GM23248 (cell line): ENCODE measurements at places on chromosomes 3 and 15.

DNA sequence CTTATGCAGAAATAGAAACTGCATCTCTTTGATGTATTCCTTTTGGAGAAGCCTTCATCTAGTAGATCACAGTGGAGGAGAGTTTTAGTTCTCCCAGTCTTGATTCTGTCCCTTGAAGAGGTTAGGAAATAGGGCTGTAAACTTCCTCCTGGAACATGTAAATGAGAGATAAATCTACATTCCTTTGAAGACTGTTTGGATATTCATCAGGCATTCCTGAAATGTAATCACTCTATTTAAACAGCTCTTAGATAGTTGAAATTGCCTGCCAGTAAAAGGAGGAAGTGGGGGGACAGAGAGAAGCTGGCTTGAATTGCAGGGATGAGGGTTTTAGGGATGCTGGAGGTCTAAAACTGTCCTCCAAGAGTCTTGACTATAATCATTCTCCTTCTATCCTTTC, 254.3 kb upstream of the LRRC3B start:
- H3K27me3 ChIP-seq = no peaks in the 10 kb centered on the region
- no peak overlapping the region for H3K27ac ChIP-seq
- no peaks in the 10 kb centered on the region for H3K4me1 ChIP-seq
- no peak for DNase-seq
- H3K36me3 ChIP-seq = no peaks in the 10 kb centered on the region

GRCh38 chr3:178259703-178260102, 276.5 kb upstream of the KCNMB2 start:
- H3K27ac ChIP-seq = no peak overlapping the region
- H3K27me3 ChIP-seq = no peaks in the 10 kb centered on the region
- no peak overlapping the region for H3K4me3 ChIP-seq
- no peaks in the 10 kb centered on the region; the same call in 1 of the 2 replicates for H3K4me1 ChIP-seq

- H3K27me3 ChIP-seq = peaks cover 8% of the 10 kb centered on the region; the same call in 1 of the 2 replicates
- H3K36me3 ChIP-seq = no peaks in the 10 kb centered on the region
- H3K4me3 ChIP-seq = peak overlapping the region; percentile 40
Observed at GRCh38 chr3:69649120-69650065, 89.9 kb upstream of the MITF start.

GRCh38 chr3:29514912-29515311, 234.0 kb downstream of the RBMS3 start:
- DNase-seq = no peak
- peaks cover 39% of the 10 kb centered on the region for H3K4me1 ChIP-seq
- no peaks in the 10 kb centered on the region for H3K27me3 ChIP-seq
- no peaks in the 10 kb centered on the region for H3K36me3 ChIP-seq

GRCh38 chr15:65907661-65908060, 38.4 kb downstream of the RAB11A start:
- H3K4me1 ChIP-seq = no peaks in the 10 kb centered on the region
- H3K36me3 ChIP-seq = peaks cover 3% of the 10 kb centered on the region; the same call in 1 of the 2 replicates
- no peaks in the 10 kb centered on the region for H3K27me3 ChIP-seq
- no peak overlapping the region for H3K4me3 ChIP-seq

GRCh38 chr15:67303490-67304363, 49.1 kb downstream of the IQCH start:
- no peak overlapping the region for H3K4me3 ChIP-seq
- no peaks in the 10 kb centered on the region for H3K27me3 ChIP-seq
- H3K4me1 ChIP-seq = 0 out of 2 replicates have a peak, but pooled peaks cover 4% of the 10 kb centered on the region

- no peak overlapping the region for H3K4me3 ChIP-seq
- peak; percentile 84 for DNase-seq
- H3K27ac ChIP-seq = no peak overlapping the region
- peaks cover 36% of the 10 kb centered on the region for H3K36me3 ChIP-seq
Observed at GRCh38 chr15:89888214-89888804, 5.5 kb downstream of the AP3S2 start.

DNA sequence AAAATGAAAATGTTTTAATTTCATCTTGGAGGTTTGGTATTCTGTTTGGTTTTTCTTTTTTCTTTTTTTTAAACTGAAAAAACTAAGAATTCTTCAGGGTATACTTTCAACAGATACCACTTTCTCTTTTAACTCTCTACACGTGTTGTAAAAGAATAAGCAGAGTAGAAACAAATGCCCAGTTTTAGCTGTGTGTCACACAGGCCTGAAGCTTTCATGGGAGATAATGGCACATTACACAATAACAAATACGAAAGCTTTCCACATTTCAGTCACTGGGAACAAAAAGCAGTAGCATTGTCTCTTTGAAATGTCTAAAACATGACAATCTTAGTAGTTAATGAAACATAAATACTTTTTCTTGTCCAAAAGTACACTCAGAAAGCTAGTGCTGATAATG, 818.5 kb downstream of the TBL1XR1 start:
- H3K4me1 ChIP-seq = no peaks in the 10 kb centered on the region
- no peaks in the 10 kb centered on the region for H3K27me3 ChIP-seq
- no peak overlapping the region for H3K4me3 ChIP-seq
- no peaks in the 10 kb centered on the region for H3K36me3 ChIP-seq
- DNase-seq = peak; percentile 14
- H3K27ac ChIP-seq = no peak overlapping the region

- no peaks in the 10 kb centered on the region for H3K36me3 ChIP-seq
- H3K4me1 ChIP-seq = no peaks in the 10 kb centered on the region
- DNase-seq = peak; percentile 40
- H3K27me3 ChIP-seq = peaks cover 12% of the 10 kb centered on the region
- no peak overlapping the region for H3K27ac ChIP-seq
- no peak overlapping the region for H3K4me3 ChIP-seq
Observed at GRCh38 chr15:42059661-42060476, 34.5 kb downstream of the PLA2G4D start.

DNA sequence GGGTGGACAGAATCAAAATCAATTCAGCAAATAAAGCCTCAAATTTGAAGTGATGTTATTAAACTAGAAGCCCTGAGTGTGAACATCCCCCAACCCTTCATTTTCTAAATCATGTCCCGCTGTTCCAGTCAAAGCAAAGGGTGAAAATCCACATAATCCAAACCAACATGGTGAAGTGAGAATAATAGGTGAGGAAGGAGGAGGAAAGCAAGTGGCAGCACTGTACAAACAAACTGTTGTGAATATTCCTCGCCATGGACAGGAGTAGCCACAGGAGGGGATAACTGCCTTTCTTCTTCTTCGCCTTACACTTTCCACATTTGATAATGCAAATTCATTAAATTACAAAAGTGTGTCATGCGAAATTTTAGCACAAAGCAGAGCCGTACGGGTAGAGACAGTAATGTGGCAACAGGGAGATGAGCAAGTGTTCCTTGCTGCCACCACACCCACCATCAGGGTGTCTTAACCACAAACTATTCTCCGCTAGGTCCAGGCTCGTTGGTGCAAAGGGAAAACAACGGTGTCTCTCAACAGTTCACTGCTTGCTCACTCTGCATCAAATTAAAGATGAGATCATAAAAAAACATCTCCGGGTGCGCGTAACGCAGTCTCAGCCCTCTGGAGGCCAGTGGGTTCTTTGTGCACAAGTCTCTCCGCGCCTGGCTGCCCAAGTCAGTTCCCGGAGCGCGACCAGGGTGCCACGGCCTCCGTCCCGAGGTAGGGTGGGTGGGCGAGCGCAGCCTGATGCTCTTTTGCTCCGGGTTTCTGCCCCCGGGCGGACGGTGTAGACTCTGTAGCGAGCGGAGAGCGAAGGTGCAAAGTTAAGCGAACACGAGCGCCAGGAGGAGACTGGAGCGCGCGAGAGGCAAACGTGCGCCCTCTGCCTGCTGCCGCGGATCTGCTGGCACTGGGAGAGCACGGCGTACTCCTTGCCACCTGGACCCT, 6.7 kb downstream of the EPHA3 start:
- H3K4me3 ChIP-seq = peak overlapping the region; percentile 77
- H3K36me3 ChIP-seq = no peaks in the 10 kb centered on the region

DNA sequence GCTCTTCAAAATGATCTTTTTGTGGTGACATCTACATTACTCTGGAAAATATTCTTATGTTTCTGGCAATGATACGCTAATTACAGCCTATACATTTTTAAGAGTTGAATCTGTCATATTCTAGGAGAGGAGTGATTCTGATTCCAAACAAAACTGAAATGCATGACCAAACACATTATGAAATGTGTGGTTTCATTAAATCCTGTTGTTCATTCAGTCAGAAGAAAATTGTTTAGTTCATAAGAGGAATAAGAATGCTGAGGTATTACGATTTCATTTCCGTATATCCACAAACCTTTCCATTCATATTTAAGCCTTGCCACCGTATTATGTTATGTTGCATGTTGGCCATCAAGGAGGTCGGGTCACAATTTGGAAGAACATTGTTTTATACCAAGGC, 345.1 kb downstream of the FEZF2 start:
- H3K4me1 ChIP-seq = no peaks in the 10 kb centered on the region
- H3K36me3 ChIP-seq = no peaks in the 10 kb centered on the region
- H3K27ac ChIP-seq = no peak overlapping the region
- no peaks in the 10 kb centered on the region for H3K27me3 ChIP-seq
- DNase-seq = no peak
- H3K4me3 ChIP-seq = no peak overlapping the region

- no peaks in the 10 kb centered on the region for H3K27me3 ChIP-seq
- H3K27ac ChIP-seq = peak overlapping the region; percentile 88
Observed at GRCh38 chr15:89662893-89663626, 7.8 kb upstream of the KIF7 start.

- no peaks in the 10 kb centered on the region for H3K36me3 ChIP-seq
- no peaks in the 10 kb centered on the region for H3K27me3 ChIP-seq
- peaks cover 44% of the 10 kb centered on the region for H3K4me1 ChIP-seq
- DNase-seq = peak; percentile 97
- no peak overlapping the region for H3K4me3 ChIP-seq
Observed at GRCh38 chr3:116000311-116000710, 377.0 kb downstream of the GAP43 start.

DNA sequence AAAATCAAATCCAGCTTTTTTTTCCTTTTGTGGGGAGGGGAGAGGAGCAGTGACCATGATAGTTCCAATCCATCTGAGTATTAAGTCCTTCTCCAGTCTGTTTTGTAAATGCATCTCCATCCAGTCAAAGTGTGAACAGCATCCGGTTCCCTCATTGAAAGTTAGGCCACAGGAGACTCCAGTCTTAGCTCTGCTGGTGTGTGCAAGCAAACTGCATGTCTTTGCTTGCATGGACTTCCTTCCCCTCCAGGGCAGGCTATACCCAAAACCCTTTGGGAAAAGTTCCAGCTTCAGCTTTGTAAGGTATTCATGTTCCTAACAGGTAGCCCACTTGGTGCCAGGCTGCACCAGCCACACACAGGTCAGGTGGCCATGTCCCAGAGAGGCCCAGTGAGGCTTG, 3.1 kb upstream of the MAN2C1 start:
- peaks cover 18% of the 10 kb centered on the region for H3K36me3 ChIP-seq
- DNase-seq = no peak
- H3K4me3 ChIP-seq = no peak overlapping the region
- no peaks in the 10 kb centered on the region for H3K27me3 ChIP-seq
- no peak overlapping the region for H3K27ac ChIP-seq

- H3K4me1 ChIP-seq = peaks cover 93% of the 10 kb centered on the region
- H3K4me3 ChIP-seq = peak overlapping the region; percentile 24; the same call in 1 of the 2 replicates
- no peaks in the 10 kb centered on the region for H3K27me3 ChIP-seq
- H3K36me3 ChIP-seq = 0 out of 2 replicates have a peak, but pooled peaks cover 9% of the 10 kb centered on the region
- DNase-seq = peak; percentile 71
Observed at GRCh38 chr3:172087198-172087597, 47.8 kb downstream of the FNDC3B start.

GRCh38 chr3:66795365-66795764, 202.7 kb upstream of the KBTBD8 start:
- H3K27me3 ChIP-seq = no peaks in the 10 kb centered on the region
- peaks cover 4% of the 10 kb centered on the region; the same call in 1 of the 2 replicates for H3K4me1 ChIP-seq
- no peak overlapping the region for H3K4me3 ChIP-seq
- H3K36me3 ChIP-seq = no peaks in the 10 kb centered on the region
- peak overlapping the region; percentile 27; the same call in 1 of the 2 replicates for H3K27ac ChIP-seq
